ENCODE measurements at places on chromosomes 4 and X.

GRCh38 chr4:105683038-105683437 lies 25.5 kb downstream of the INTS12 start:
- no peak for DNase-seq

- DNase-seq, result no peak
Measured at GRCh38 chr4:41381384-41381783, 124.7 kb downstream of the UCHL1 start.

DNA sequence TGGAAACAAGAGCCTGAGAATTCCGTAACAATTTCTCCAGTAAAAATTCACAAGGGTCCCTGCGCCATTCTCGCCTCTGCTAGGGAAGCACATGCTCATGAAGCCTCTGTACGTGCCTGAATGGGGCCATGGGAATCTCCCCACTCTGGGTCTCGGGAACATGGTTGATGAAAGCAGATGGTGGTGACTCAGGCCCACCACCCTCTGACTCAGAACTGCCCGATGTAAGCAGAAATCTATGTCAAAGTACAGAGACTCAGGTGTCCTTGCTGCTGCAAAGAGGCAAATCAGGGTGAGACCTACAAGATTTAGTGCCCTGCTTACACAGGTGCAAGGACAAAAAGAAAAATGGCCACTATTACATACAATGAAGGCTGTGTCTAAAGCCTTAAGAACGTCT lies 65.0 kb downstream of the SCD5 start:
- no peak for DNase-seq

DNA sequence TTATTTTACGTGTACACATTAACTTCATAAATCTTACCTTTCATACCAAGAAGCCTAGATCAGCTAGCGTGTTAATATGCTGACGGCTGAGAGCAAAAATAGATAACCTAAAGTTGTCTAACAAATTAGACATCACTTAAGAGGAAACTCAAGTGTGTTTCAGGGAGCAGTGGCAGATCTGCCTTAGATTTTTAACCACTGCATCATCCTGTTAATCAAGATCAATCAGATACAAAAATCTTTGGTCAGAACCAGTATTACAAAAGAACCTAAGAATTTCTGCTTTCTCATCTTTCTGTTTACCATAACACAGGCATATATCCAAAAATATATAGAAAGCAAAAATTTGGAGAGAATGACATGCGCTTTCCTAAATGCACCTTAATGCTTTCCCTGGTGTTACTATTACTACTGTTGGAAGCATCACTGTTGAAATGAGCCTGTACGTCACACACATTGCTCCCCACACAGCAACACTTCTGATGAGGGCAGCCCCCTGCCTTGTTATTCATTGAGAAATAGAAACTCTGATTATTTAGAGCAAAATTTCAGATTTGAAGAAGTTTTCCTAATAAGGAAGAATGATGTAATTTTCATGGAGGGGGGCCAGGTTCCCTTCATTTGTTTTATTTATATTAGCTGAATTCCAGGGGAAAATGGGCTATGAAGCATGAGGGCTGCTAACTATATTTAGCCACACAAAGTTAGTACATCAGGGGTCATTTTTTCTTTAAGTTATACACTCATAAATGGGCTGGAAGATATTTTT lies 152.3 kb downstream of the CBR4 start:
- no peak for DNase-seq

- no peak for DNase-seq
Measured at GRCh38 chr4:131367441-131367840, 1781.7 kb upstream of the PCDH10 start.

GRCh38 chrX:9429767-9430166 lies 35.1 kb upstream of the TBL1X start:
- no peak for DNase-seq

DNA sequence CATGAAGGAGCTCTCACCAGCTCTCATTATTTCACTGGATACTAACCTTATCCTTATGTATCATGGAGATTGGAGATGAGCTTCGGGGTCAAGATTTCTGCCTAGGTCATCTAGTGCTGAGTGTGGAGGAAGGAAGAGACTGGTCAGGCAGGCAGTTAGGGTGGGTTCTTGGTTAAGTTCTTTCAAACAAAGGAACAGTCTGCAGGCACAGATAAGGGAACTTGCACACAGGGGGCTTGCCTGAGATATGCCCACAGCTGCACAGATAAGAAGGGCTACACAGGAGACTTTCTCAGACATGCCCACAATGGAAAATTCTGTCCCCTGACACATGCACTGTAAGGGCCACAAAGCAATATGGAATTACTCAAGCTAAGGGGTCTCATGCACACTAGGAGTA lies 904.1 kb downstream of the NLGN4X start:
- no peak for DNase-seq

All from hypothalamus (tissue), 51 donors.